ENCODE measurements at places on chromosomes 7 and 10. TPM values are rescaled to one million over a fixed set of nuclear protein-coding genes. Genes with fewer than 3 reads are reported as not detected.

FBXO24 gene
- total RNA-seq = 0.24 TPM

BMPER gene
- 5.4 TPM for total RNA-seq

RADIL gene
- total RNA-seq = 2.7 TPM

HOXA10 gene
- 7.7 TPM for total RNA-seq

VPS37D gene
- total RNA-seq = 4.0 TPM

ITPRIP gene
- total RNA-seq = 60.7 TPM

PDSS1 gene
- 14.8 TPM for total RNA-seq

TSPAN12 gene
- 0.59 TPM for total RNA-seq

LIPJ gene
- not detected for total RNA-seq

NFE2L3 gene
- total RNA-seq = 9.5 TPM

PLA2G12B gene
- not detected for total RNA-seq

UCN3 gene
- not detected for total RNA-seq

BAIAP2L1 gene
- 45.8 TPM for total RNA-seq

TRIM50 gene
- total RNA-seq = not detected

MMP21 gene
- not detected for total RNA-seq

MYL10 gene
- not detected for total RNA-seq

NPY gene
- not detected for total RNA-seq

FKBP6 gene
- not detected for total RNA-seq

PLAC9 gene
- not detected for total RNA-seq

OR6B1 gene
- total RNA-seq = not detected

LAMB1 gene
- 108 TPM for total RNA-seq

TEX47 gene
- not detected for total RNA-seq

CNTNAP2 gene
- not detected for total RNA-seq
